ENCODE measurements at places on chromosomes 13 and 19. TPM values are rescaled to one million over a fixed set of nuclear protein-coding genes. Genes with fewer than 3 reads are reported as not detected.

KASH5 gene
- 2.6 TPM for total RNA-seq

CGB1 gene
- not detected for total RNA-seq

UPK1A gene
- not detected for total RNA-seq

NLRP4 gene
- not detected for total RNA-seq

CASP14 gene
- total RNA-seq, result not detected

PTGER1 gene
- total RNA-seq, result 3.6 TPM

IGSF23 gene
- total RNA-seq, result not detected
